Nucleus accumbens (tissue), 56 donors: ENCODE measurements at places on chromosomes 6 and 20.

DNA sequence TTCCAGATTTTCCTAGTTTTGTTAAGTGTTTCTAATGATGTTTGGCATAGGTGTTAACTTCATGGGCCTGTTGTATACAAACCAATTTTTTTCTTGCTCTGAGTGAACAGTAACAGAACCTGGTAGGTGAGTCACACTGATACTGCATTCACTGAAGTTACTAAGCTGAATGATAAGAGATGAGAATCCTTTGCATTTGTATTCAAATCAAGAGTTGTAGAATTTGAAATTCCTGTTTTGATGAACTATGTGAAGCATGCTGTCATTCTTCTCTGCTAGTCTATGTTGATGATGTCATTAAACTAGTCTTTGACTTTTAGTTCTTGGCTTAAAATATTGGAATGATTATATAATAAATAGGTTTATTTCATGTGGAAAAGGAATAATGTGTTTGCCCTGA is 37.9 kb downstream of the PTPRA start:
- DNase-seq = no peak

GRCh38 chr6:16336056-16336818 is 97.8 kb downstream of the GMPR start:
- no peak for DNase-seq

DNA sequence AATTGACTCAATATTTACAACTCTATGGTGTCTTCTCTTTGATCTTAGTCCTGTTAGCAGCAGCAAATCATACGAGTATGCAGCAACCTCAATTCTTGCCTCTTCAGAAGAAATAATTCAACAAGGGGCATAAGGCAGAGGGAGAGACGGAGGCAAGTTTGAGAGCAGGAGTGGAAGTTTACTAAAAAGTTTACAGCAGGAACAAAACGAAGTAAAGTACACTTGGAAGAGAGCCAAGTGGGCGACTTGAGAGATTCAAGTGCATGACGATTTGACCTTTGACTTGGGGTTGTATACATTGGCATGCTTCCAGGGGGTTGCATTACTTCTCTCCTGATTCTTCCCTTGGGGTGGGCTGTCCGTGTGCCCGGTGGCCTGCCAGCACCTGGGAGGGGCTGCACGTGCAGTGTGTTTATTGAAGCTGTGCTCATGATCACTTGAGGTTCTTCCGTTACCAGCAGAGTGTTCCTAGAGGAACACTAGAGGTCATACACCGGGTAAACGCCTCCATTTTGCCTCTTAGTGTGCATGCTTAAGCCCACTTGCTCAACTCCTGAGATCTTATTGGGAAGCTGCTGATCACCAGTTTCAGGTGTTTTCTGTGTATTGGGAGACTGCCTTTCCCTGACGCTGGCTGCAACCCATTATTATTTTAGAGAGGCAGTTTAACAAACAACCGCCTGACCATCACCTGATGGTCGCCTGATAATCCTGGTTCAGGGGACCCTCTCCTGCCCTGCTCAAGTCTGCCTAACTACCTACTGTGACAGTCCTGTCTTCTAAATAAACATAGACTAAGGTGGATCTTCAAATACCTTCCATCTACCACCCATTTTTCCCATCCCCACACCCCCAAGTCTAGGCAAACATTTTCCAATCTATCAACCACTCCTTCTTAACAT is 172.4 kb upstream of the MYLIP start:
- no peak for DNase-seq

- no peak for DNase-seq
Measured at GRCh38 chr6:10441655-10442009, 26.8 kb upstream of the TFAP2A start.

DNA sequence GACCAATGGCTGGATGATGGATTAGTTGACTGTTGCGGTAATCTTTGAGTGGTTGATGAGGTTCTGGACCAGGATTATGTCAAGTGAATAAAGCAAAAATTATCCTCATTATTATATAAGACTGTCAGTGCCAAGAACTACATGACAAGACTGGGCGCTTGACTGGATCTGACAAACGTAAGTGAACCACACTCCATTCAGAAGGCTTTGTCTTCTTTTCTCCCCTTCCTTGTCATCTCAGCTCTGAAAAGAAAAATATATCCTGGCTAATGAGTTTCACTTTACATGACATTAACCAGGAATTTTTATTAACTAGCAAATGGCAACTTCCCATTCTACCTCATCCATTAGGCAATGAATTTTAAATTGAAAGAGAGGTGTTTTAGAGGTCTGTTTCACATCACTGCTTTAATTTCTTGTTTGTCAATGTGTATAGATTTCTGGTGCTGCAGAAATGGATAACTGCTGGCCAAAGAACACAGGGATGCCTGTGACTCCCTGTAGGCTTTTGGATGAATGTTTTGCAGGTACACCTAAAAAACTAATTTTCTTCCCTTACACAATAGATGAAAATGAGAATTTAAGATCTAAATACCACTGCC is 150.1 kb downstream of the ELOVL4 start:
- DNase-seq = no peak

- DNase-seq = no peak
Measured at GRCh38 chr6:10390495-10391298, 24.2 kb downstream of the TFAP2A start.

DNA sequence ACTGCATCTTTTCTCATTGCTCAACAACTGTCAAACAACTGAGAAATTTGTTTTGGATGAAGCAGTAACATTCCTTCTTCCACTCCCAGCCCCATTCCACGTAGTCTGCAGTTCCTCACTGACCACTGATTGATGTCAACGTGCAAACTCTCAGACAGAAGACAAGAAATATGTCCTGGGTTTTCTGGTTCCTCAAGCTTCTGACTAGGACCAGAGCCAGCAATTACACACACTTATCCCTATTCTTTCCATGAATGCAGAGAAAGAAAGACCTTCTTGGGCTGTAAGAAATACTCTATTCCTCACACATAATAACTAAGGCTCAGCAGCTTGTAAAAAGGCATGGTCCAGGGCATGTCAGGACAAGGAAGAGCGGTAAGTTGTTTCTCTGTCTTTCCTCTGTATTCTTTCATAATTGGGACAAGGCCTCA is 790.1 kb upstream of the SLC35B3 start:
- DNase-seq = no peak

GRCh38 chr20:50449738-50450492 is 60.3 kb upstream of the PTPN1 start:
- no peak for DNase-seq

DNA sequence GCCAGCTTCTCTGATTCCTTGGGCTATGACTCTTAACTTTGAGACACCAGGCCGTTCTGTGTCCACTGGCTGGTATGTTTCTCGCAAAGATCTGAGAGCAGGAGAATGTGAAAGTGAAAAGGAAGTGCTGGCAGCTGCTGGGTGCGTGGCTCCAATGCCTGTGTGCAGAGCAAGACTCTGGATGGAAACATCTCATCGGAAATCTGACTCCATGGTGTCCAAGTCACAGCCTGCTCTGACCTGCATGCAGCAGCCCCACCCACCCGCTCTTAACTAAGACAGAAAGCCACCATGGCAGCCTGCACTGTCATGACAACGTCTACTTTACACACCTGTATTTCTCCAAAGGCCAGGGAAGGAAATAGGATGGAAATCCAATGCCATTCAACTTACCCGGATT is 66.3 kb upstream of the MPC1 start:
- DNase-seq = no peak

DNA sequence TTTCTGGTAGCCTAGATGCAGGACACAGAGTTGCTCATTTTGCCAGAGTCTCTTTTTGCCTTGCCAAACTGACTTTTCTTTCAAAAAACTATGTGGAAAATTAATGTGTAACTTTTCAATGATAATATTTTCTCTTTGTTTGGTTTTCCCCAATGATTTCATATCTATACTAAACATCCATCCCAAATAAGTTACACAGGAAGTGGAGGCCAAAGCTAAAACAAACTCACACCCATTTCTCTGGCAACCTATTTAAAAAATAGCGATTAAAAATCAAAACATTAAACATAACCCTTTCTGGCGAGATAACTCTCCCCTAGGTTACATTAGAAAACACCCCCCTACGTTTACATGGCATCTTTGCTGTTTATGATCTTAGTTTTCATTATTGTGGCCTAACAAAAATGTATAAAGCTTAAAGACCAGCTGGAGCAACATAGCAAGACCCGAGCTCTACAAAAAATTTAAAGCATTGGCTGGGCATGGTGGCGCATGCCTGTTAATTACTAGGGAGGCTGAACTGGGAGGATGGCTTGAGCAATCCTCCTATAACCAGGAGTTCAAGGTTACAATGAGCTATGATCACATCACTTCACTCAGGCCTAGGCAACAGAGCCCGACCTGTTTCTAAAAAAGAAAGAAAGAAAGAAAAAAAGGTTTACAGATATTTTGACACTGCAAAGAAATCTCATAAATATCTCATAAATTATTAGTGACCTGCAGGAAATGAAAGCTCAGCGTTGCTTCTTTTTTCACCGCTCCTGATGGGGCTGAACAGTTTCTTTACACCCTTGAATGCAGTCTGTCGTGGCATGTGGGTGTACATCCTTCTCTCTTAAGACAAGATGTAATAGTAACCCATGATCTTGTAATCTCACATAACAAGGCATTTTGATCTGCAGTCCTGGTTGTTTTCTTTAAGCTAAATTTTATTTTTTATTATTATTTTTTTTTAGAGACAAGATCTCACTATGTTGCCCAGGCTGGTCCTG is 32.8 kb upstream of the CEP85L start:
- no peak for DNase-seq

- DNase-seq = no peak
Measured at GRCh38 chr6:154536999-154537398, 26.5 kb upstream of the CNKSR3 start.

DNA sequence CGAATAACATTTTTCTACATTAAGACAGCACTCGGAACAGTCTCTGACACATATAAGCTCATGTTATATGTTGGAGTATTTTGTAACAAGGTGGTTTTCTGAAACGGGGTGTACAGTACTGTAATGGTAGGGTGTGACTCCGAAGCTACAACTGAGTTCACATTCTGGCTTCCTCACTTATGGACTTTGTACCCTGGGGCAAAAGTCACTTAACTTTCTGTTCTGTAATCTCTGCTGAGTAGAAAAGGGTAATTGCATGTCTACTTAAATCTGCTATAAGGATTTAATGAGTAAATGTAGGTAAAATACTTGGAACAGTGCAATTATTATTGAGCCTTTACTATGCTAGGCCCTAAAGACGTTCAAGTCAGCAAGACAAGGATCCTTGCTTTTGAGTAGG is 4.7 kb upstream of the LTV1 start:
- DNase-seq = no peak

DNA sequence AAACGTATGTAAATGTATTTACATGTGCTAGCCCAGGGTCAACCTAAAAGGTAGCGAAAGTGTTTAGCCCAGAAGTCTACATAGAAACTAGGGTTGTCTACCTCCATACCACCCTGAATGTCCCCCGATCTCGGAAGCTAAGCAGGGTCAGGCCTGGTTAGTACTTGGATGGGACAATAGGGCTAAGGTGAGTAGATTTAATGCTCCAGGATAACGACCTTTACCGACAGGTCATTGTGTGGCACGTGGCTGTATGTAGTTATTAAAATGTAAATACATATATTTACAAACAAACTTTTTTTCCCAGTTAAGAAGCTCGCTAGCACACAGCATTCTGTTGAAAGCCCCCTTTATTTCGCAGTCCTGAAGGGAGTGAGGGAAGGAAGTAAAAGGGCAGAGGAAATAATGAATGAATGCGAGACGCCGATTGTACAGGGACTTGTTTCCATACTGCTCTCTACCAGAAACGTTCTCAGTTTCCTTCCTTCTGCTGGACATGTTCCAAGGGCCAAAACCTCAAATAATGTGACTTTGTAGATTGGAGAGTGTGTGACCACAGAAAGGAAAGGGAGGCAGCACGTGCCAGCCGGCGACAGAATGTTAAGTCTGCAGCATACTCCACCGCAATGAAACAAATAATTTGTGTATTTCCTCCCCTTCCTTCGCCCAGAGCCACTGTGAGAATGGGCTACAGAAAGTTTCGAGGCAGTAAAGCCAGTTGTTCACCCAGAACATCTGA is 612 bp downstream of the ADAT2 start:
- no peak for DNase-seq

DNA sequence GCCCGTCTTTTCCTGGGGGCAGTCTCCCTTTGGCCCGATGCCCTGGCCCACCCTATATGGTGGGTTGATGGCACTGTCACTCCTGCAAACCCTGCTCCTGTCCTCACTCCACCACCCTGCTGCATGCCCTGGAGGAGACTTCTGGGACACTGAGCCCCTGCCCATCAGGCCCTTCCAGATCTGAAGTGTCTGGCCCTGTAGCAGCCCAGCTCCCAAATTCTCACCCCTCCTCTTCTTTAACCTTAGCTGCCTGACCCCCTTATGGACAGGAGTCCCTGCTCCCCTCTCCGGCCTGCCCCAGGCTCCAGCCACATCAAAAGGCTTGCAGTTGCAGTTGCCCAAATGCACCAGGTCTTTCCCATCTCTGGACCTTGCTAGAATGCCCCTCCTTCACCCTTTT is 20.8 kb upstream of the SLC32A1 start:
- no peak for DNase-seq

DNA sequence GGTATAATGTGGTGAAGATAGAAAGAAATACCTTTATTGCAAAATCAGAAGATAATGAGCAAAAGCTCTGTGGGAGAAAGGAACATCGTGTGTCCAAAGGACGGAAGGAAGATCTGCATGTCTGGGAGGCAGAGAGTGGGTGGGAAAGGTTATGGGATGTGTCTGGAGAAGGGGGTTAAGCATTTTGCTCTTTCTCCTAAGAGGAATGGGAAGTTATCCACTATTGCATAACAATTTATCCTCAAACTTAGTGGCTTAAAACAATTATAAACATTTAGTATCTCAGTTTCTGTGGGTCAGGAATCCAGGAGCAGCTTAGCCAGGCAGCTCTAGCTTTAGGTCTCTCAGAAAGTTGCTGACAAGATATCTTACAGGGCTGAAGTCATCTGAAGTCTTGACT is 229.1 kb upstream of the CITED2 start:
- DNase-seq = no peak

- no peak for DNase-seq
Measured at GRCh38 chr6:113842165-113842564, 15.0 kb upstream of the MARCKS start.

DNA sequence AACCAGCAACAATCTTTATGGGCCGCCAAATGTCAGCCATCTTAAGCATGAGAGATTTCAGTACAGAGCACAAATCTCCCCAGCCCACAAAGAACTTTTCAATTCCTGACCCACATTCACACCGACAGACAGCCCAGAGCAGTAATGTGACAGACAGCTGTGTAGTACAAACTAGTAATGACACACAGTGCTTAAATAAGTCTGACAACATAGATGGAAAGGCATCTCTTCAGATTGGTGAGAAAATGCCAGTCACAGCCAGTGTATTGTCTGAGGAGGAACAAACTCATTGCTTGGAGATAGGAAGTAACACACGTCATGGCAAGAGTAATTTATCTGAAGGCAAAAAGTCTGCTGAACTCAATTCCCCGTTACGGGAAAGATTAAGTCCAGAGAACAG is 36.0 kb downstream of the KIZ start:
- no peak for DNase-seq

DNA sequence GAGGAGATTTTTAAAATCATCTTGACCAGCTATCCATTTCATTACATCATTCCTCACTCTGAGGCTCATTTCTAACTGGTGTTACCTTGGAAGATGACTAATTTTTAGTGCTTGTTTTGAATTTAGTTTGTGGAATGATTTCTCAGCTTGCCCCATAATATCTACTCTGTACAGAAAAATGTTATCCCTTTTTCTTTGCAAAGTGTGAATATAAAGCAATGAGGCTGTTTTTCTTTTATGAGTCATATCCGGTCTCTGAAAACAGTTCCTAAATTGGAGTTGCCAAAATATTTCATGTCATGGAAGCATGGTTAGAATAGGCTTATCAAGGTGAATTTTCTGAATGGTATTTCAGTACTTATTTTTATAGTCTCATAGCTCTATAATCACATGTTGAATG is 43.8 kb downstream of the FUT9 start:
- no peak for DNase-seq

- no peak for DNase-seq
Measured at GRCh38 chr20:49186535-49187329, 1.4 kb downstream of the STAU1 start.
